ENCODE measurements at places on chromosomes 2 and 18. TPM values are rescaled to one million over a fixed set of nuclear protein-coding genes. Genes with fewer than 3 reads are reported as not detected.

GRCh38 chr2:198916548-198917080 is 541.1 kb downstream of the SATB2 start:
- no peak for DNase-seq
- H3K36me3 ChIP-seq = no peaks in the 10 kb centered on the region
- no peak overlapping the region for H3K4me3 ChIP-seq
- H3K27ac ChIP-seq = no peak overlapping the region
- no peaks in the 10 kb centered on the region for H3K27me3 ChIP-seq
- no peaks in the 10 kb centered on the region for H3K4me1 ChIP-seq

DNA sequence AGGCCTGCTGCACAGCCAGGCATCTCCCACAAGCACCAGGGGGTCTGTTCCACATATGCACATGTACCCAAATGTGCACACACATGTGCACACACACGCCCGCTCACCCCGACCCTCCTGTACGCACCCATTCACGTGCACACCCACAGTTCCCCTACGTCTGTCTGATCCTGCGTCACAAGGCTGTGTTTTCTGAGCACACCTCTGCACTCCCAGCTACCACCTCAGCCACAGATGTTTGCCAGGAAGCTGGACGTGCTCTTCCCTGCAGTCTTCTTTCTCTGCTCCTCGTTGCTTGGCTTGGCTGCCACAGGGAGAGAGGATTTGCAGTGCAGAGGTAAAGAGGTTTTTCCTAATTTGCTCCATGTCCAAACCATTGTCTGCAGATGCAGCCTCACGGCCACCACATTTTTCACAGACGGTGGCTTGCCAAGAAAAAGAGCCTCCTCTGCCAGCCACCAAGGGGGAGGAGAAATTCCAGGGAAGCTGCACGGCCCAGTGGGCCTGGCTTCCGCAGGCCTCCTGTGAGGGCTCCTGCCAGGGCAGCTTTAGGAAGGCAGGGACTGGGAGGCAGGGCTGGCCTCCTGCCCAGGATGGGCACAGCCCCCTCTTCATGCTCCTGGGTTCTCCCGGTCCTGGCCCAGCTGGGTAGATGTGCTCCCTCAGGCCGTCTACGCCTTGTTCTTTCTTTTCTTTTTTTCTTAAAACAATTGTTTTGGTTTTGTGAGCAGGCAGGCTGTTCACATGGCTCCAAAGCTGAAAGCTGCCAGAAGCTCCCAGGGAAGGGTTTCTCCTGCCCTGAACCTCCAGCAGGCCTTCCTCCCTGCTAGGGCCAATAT is 29.3 kb upstream of the HS6ST1 start:
- no peak overlapping the region for H3K27ac ChIP-seq
- H3K4me3 ChIP-seq = no peak overlapping the region
- DNase-seq = no peak
- no peaks in the 10 kb centered on the region for H3K27me3 ChIP-seq
- H3K36me3 ChIP-seq = peaks cover 12% of the 10 kb centered on the region

CYTIP gene
- 0.09 TPM for total RNA-seq

DNA sequence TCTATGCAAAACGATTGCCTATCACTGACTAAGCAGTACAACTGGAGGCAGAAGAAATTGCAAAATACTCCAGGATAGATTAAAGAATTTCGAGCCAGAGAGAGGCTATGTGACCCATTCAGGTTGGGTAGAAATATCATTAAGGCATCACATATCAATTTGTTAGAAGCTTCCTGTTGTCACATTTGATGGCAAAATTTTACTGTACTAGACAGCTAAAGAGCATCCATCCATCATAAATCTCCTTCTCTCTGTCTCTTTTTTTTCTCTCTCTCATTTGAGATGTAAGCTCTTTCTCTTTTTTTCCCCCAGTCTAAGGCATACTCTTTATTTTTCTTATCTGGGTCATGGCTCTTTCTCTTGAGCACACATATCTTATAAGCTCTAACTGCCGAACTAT is 155.7 kb downstream of the EVA1A start:
- no peak overlapping the region for H3K27ac ChIP-seq
- H3K36me3 ChIP-seq = no peaks in the 10 kb centered on the region
- no peaks in the 10 kb centered on the region for H3K27me3 ChIP-seq
- DNase-seq = no peak

DNA sequence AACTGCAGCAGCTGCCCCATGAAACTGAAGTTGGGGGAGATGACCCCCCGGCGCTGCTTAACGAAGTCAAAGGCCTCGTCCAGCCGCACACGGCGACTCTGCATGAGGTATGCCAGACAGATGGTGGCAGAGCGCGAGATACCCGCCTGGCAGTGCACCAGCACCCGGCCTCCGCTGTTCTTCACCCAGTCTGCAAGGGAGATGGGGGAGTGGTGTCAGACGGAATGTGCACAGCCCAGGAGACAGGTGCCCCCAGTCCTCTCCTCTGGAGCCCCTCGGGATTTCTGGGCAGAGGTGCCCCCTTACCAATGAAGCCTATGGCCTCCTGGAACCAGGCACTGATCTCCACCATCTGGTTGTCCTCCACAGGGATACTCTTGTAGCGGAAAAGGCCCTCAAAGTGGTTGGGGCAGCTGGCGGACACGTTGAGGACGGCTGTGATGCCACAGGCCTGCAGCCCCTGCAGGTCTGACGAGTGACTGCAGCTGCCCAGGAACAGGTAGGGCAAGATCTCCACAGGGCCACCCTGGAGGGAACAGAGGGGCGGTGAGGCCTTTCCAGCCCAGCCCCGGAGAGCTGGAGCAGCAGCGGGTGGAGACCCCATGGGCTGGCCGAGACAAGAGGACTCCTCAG is 1.3 kb downstream of the DUSP2 start:
- peak overlapping the region; percentile 83 for H3K4me3 ChIP-seq
- peak; percentile 81 for DNase-seq
- H3K36me3 ChIP-seq = no peaks in the 10 kb centered on the region
- no peaks in the 10 kb centered on the region for H3K4me1 ChIP-seq
- no peaks in the 10 kb centered on the region for H3K27me3 ChIP-seq
- no peak overlapping the region for H3K27ac ChIP-seq

DNA sequence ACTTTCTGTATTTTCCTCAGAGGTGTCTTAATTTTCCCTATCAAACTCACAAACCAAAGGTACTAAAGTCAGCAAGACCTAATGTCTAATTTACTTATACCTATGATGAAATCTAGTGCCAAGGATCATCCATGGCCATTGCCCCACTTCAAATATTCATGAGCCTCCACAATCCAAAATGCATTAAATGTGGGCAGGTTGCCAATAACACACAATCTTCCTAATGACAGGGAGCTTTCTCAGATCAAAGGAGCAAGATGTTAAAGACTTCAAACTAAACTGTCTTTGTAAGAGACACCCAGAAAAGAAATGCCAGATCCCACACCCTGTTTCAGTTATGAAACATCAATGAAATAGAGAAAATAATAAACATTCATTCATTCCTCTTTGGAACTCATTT is 143.2 kb downstream of the TMEFF2 start:
- no peaks in the 10 kb centered on the region for H3K27me3 ChIP-seq
- no peaks in the 10 kb centered on the region for H3K36me3 ChIP-seq
- H3K27ac ChIP-seq = no peak overlapping the region
- H3K4me1 ChIP-seq = no peaks in the 10 kb centered on the region
- no peak for DNase-seq

DNA sequence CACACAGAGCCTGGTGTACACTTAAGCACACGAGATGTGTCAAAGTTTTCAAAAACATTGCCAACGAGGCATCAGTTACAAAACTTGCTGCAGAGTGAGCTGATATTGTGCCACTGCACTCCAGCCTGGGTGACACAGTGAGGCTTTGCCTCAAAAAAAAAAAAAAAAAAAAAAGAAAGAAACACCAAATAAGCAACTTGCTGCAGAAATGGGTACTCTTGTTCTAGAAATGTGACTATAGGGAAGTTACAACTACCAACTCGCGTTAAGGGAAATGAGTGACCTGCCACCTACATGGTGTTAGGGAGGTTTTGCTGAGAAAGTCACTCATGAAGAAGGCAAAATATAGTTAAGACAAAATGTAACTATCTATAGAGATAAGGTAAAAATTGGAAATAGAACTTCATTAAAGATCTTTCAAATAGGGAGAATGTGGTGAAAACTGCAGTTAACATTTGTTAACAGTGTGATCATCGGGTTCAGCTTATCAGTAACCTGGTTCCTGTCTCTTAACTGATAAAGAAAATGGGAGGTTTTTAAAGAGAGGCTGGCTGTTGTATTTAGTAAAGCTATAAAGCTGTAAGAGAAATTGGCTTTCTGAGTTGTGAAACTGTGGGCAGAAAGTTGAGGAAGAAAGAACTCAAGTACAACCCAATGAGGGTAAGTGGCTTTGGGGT is at the start of gene IL1RL1:
TSS of gene IL1RL1 (plus strand) at position 600 of the 677 bp plus-strand sequence. CDS start 26,702 bp downstream, outside the sequence.
- no peaks in the 10 kb centered on the region for H3K4me1 ChIP-seq
- H3K27ac ChIP-seq = no peak within 1 kb of the TSS
- H3K4me3 ChIP-seq = no peak within 1 kb of the TSS
- no peak for DNase-seq

DNA sequence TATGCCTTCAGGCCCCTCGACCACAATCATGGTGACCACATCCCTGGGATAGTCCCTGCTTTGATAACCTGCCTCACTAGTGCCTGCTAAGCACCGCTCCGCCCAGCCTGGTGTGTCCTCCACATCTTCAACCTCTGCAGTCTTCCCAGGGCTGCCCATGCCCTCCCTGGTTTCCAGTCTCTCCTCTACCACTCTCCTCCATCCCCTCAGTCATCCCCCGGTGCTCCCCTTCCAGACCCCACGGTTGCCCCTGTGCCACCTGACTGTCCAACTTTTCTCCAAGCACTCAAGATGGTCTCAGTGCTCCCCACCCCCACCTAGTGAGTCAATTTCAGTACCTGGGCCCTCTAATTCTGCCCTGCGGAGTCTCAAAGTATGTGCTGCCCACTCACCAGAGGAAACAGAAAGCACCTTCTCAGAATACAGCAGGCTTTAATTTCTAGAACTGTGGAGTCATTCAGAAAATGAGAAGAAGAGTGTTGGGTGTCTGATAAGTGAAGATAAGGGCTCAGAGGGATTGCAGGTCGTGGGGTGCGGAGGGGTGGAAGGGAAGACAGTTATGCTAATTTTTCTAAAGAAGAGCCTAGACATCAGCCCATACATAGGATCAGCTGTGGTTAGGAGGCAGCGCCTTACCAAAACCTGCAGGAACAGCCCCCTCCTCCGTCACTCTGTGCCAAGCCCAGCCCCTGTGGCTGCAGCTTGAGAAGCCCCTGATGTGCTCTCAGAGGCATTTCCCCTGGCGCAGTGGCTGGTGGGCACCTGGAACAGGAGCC is 53.6 kb upstream of the CAB39 start:
- H3K4me1 ChIP-seq = no peaks in the 10 kb centered on the region
- no peak overlapping the region for H3K4me3 ChIP-seq
- no peak for DNase-seq

XIRP2 gene
- not detected for total RNA-seq

CYP27C1 gene
- 2.3 TPM for total RNA-seq

GRCh38 chr2:16478434-16479210 is 187.0 kb downstream of the CYRIA start:
- no peak overlapping the region for H3K27ac ChIP-seq
- H3K4me3 ChIP-seq = no peak overlapping the region
- H3K36me3 ChIP-seq = no peaks in the 10 kb centered on the region
- no peaks in the 10 kb centered on the region for H3K27me3 ChIP-seq
- H3K4me1 ChIP-seq = no peaks in the 10 kb centered on the region

STARD6 gene
- total RNA-seq = not detected

DNA sequence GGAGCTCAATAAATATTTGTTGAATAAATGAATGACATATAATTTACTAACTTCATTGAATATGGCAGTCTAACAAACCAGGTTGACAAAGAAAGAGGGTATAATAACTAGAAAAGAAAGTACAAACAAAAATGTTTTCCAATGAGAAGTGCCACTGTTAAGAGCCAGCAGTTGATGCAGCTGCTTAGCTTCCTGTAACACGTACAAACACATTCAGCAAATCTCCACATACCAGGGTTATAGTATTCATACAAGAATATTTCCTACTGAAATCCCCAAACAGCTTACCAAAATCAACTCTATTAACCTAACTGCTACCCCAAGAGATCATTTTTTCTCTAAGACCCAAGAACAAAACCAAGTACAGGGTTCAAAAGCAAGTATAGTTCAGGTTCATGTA is 77.7 kb downstream of the THADA start:
- no peak overlapping the region for H3K4me3 ChIP-seq
- no peak overlapping the region for H3K27ac ChIP-seq
- no peaks in the 10 kb centered on the region for H3K27me3 ChIP-seq
- no peaks in the 10 kb centered on the region for H3K4me1 ChIP-seq
- H3K36me3 ChIP-seq = no peaks in the 10 kb centered on the region

RALB gene
- total RNA-seq = 24.6 TPM

FHOD3 gene
- total RNA-seq = 7.0 TPM

- H3K4me3 ChIP-seq = no peak overlapping the region
- no peaks in the 10 kb centered on the region for H3K27me3 ChIP-seq
- H3K36me3 ChIP-seq = peaks cover 11% of the 10 kb centered on the region
- DNase-seq = no peak
Measured at GRCh38 chr18:26290385-26290784, 64.1 kb downstream of the TAF4B start.

DNA sequence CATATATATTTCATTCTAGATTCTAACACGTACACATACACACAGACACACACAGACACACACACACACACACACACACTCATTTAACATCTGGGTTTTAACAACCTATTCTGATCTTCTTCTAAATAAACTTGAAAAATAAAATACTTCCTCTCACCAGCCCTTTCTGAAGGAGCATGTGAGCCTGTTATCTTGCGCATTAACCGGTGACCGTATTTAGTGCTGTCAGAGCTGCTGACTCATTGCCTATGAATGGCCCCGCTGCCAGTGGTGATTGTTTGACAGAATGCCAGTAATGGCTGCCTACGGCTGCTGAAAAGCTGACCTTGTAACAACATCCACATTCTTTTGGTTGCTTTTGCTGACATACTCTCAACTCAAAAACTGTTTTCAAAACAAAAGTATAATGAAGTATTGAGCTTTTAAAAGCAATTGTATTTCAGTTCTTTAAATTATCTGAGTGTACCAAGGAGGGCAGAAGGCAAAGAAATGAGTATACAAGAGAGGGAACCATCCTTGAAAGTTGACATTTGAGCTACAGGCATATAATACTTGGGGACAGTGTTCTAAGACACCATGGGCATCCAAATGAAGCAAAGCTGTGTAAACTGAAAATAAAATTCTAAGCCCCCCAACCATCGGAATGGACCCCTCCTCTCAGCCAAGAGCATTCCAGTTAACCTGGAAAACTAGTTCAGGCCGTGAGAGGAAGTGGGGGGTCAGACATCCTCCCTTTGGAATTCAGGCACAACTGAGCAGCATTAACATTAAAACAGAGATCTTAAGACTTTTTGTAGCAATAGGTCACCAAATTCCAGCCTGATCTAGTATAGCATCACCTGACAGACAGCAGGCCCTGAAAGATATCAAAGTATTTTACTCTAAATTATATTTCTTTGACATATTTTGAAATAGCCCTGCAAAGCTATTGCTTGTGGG is 50.2 kb upstream of the DTNA start:
- no peaks in the 10 kb centered on the region for H3K27me3 ChIP-seq
- DNase-seq = peak; percentile 85
- no peaks in the 10 kb centered on the region for H3K36me3 ChIP-seq
- H3K27ac ChIP-seq = peak overlapping the region; percentile 100
- peaks cover 18% of the 10 kb centered on the region for H3K4me1 ChIP-seq
- peak overlapping the region; percentile 41 for H3K4me3 ChIP-seq
